ENCODE measurements at places on chromosomes 1 and 21.

GRCh38 chr1:80453775-80454174 lies 1347.0 kb upstream of the ADGRL2 start:
- no peak for DNase-seq

DNA sequence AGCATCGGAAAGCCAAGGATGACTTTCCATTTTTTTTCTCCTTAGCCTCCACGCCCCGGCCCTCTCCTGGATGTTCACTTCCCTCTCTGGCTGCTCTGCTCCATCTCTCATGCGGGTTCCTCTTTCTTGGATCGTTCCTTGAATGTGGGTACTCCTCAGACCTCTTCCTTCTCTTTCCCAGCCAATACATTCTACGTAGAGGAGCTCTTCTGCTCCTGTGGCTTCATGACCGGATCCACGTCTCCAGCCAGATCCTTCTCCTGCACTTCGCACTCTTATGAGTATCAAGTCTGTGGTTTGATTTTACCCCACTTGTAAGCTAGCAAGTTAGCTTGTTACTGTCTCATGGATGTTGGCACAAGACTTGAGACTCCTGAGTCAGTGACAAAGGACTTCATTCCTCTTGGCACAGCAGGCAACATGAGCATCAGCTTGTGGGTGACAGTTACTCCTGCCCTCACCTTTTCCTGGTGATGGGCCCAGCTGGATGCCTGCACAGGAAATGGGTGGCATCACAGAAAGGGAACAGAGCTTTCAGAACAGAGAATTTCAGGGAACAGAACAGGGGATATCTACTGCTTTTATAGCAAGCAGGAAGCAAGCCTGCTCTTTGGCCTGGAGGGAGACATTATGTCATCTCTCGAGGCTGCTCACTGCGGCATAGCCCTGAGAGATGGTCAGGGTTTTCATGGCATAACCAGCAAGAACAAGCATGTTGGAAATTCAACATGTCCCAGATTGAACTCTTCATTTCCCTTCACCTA lies 100.1 kb upstream of the KIF26B start:
- no peak for DNase-seq

GRCh38 chr1:60813071-60813470 lies 269.3 kb upstream of the NFIA start:
- no peak for DNase-seq

DNA sequence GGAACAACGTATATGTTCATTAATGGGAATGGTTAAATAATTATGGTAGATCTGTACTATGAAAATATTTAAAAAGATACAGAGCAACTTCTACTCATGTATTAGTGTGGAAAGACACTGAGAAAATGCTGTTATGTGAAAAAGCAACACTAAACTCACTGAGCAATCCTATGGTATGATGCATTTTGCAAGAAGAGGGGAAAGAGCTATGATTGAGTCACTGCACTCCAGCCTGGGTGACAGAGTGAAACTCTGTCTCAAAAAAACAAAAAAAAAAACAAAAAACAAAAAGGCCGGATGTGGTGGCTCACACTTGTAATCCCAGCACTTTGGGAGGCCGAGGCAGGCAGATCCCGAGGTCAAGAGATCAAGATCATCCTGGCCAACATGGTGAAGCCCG lies 44.4 kb downstream of the ATP5PO start:
- DNase-seq: no peak

DNA sequence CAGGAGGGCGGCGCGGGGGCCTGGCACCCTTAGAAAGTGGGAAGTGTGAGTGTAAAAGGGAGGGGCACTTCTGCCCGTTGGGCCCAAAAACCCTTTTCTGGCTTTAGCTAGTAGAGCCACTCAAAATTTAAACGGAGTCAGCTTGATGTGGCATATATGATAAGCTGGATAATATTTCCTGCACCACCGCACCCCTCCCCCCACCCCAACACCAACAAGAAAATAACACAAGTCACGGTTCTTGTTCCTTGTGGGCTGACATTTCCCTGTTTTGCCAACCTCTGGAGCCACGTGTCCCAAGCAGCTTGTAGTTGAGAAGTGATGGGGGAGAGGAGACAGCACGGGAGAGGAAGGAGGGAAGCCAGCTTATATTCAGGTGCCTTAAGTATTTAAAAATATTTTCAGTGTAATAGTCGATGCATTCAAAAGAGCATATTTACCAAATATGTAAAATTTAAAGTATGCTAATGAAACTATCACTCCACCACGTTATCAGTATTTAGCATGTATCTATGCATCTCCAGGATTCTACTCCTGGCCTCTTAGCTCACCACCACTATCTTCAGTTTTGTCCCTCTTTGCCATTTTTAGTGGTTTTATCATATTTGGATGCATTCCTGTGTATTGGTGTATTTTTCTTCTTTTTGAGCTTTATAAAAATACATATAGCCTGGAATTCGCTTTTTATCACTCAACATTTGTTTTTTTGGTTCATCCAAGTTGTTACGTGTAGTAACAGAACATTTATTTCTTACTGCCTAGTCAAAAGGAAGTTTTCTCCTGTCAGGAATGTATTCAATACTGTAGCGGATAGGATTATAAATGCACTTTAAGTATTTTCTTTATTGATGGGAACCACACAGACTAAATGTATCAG lies 773 bp upstream of the DDX59 start:
- DNase-seq: no peak

DNA sequence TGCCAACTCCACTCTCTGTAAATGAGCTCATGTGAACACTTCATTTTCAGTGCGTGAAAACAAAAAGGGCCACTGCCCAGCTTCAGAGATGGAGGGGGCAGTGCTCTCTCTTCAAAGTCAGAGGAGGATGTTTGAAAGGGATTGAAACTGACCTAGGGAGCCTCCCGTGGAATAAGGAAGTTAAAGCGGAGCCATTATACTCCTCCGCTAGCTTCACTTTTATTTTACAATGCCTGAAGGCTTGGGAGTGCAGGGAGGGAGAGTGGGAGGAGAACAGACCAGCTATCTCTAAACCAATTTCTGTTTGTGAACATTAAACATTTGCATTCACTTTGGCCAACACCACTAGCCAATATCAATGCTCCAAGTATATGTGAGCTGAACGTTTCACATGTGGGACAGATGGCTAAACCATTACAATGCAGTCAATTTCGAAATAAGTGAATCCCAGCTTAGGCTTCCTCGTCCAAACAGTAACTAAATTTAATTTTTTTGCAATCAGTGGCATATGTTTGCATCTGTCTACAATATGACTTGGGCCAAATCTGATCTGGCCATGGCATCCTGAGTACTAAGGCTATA lies 126.9 kb downstream of the ESRRG start:
- no peak for DNase-seq

DNA sequence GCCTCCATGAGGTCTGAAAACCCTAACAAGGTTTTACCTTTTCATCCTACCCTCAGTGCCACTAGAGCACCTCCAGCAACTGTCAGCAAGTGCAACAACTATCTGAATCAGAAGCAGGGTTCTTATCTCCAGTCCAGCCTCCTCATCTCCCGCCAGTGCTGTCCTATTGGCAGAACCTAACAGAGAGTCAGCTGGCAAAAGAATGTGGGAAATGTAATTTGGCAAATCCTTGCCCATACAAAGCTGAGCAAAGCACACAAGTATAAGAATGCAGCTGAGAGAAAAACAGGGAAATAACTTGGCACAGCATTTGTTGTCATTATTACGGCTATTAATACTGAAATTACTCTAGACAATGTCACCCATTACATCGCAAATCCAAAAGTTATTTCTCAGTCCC lies 124.2 kb downstream of the ATP6V1G3 start:
- no peak for DNase-seq

Data from SK-N-MC (cell line).